ENCODE measurements at places on chromosomes 13 and 19.

GRCh38 chr13:83941701-83942335 is 59.5 kb upstream of the SLITRK1 start:
- DNase-seq = no peak

DNA sequence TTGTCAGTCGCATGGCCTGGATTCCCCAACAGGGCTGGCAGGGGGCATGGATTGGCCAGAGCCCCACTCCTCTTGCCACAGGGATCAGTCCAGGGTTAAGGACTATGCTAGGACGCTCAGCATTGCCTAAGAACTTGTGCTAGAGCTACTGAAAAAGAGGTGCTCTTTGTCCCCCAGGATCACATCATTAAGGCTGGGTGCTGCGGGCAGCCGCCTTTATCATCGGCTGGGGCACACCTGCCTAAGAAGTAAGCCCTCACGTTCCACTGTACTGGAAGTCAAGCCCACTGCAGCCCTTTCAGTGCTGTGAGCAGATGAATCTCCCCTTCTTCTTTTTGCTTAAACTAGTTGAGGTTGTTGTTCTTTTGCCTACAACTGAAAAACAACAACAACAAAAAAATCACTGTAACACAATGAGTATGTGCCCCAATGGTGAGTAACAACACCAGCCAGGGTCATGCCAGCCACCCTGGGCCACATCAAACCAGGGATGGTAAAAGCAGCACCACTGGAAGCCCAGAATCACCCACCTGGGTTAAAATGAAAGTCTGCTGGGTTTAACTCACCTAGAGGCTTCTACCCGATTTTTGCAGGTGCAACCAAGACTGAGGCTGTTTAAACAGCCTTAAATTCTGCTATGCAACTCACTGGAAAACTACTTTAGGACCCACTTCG is 20.6 kb downstream of the STK24 start:
- no peak for DNase-seq

GRCh38 chr13:22114630-22115311 is 443.9 kb downstream of the FGF9 start:
- no peak for DNase-seq

DNA sequence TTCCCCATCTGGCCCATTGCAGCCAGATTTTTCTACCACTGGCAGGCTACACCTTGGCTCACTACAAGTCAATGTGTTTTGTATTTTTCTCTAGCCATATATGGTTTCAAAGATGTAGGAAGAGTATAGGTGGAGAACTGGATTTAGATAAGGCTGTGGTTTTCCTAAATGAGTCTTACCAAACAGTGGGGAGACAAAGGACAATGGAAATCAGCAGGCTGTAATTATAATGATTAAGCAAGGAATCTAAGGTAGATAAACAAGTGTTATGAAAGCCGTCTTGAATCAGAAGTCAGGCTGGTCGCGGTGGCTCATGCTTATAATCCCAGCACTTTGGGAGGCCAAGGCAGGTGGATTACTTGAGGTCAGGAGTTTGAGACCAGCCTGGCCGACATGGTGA is 11.2 kb downstream of the IGFL1 start:
- no peak for DNase-seq

DNA sequence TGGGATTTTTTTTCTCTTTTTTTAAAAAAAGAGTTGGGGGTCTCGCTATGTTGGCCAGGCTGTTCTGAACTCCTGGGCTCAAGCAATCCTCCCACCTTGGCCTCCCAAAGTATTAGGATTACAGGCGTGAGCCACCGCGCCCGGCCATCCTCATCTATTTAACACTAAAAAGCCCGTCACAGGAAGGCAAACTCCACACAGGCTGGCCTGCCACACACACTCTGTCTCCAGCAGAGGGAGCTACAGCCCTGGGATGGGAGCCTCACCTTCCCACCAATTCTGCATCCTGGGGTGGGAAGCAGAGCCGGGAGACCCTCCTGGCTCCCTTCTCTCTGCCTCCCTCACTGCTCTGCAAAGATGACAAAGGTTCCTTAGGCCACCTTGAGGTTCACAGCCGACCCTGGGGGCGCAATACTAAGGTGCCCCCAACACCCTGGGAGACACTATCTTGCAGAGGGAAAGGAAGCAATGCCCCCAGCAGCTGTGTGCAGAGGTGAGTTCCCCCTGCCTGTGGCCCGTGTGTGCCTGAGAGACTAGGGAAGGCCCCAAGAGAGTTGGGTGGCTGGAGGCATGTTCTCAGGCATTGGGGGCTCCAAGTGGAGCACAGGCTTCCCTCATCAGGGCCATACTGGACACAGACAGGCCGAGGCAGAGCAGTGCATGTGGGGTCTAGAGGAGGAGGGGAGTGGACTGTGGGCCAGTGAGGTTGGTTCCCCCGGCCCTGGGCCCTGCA is 27.4 kb upstream of the TIMM44 start:
- peak; percentile 21 for DNase-seq

DNA sequence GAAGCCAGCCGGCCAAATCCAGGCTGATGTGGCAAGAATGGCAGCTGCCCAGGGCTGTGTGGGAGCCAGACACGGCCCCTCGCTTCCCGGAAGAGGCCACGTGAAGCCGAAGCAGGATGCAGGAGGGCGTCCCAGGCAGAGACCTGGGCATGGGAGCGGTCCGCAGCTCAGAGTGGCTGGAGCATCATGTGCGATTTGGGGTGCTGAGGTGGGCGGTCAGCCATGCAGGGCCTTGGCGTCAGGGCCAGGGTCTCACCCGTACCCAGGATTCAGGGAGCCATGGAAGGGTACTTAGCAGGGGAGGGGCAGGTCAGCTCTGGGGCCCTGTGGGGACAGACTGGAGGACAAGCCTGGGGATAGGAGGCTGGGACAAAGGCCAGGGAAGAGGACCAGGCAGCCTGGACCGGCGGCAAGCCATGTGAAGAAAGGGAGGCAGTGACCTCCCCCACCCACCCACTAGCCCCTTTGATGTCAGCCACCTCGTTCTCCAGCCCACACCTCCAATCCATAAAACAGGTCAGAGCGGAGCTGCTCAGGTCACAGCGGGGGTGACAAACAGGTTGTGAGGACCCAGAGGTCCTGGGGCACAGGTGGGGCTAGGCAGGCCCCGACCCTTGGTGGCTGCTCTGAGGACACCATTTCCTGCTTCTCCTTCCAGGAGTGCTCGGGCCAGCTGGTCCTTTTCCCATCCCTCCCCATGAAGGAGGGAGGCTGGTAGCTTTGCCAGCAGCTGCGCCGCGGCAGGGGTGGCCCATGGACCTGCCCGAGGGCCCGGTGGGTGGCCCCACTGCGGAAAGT is 2.3 kb downstream of the KASH5 start:
- DNase-seq = no peak

DNA sequence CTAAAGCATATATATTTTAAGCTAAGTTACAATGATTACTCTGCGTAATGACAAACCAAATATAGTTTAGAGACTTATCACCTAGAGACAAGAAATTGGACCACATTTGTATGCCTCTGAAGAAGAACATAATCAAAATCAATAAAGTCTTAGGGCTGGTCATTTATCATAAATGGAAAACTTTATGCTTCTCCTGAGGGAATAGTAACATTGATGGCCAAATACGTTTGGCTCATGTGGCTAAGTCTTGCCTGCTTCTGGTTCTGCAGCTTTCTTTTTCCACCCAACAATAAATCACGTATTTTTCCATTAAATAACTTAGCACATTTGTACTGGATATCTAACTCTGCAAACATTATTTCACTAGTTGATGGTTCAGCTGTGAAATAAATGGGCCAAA is 458.4 kb downstream of the SLITRK1 start:
- DNase-seq = no peak

DNA sequence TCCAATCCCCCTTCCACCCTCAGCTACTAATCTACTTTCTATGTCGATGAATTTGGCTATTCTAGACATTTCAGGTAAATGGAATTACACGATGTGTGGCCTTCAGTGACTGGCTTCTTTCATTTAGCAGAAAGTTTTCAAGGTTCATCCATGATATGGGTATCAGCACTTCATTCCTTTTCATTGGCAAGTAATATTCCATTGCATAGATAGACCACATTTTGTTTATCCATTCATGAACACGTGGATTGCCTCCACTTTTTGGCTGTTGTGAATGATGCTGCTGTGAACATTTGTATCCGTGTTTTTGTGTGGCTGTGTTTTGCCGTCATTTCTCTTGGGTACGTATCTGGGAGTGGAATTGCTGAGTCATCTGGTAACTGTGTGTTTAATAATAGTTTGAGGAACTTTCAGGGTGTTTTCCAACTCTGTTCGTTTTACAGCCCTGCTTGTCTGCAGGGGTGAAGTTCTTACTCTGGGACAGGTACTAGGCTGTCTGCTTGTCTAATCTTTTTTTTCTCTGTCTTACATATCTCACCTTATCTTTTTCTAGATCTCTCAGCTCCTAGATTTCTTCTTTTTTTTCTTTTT is 32.5 kb downstream of the MARK4 start:
- DNase-seq = no peak

DNA sequence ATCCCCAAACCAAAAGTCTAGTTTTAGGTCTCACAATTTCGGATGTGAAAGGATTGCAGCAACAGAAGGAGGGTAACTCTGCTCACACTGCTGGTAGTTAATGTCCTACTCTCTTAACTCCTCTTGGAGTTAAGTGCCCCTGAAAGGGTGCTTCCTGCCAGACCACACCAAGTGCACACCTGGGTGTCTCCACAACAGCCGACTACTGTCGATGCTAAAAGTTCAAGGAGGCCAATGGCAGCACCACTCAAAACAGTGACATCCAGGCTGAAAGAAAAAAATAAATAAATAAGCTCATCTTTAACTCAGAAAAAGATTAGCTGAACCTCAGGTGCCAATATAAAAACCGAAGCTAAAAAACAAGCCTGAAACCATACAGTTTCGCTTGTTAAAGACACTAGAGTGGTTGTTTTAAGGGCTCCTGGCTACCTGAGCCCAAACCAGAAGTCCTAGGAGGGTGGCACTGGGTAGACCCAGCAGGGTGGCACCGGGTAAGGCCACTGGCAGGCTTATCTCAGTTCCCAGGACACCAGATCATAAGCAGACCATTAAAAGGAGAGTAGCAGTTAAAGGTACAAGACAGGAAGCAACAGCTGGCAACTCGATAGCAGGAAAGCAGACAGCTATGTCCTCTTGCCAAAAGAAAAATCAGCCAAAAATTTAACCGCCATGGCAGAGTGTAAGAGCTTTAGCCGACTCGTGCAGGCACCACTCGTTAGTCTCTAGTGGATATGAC is 39.3 kb downstream of the BRD4 start:
- no peak for DNase-seq

- DNase-seq = no peak
Observed at GRCh38 chr19:10237702-10238101, 6.6 kb upstream of the S1PR2 start.

DNA sequence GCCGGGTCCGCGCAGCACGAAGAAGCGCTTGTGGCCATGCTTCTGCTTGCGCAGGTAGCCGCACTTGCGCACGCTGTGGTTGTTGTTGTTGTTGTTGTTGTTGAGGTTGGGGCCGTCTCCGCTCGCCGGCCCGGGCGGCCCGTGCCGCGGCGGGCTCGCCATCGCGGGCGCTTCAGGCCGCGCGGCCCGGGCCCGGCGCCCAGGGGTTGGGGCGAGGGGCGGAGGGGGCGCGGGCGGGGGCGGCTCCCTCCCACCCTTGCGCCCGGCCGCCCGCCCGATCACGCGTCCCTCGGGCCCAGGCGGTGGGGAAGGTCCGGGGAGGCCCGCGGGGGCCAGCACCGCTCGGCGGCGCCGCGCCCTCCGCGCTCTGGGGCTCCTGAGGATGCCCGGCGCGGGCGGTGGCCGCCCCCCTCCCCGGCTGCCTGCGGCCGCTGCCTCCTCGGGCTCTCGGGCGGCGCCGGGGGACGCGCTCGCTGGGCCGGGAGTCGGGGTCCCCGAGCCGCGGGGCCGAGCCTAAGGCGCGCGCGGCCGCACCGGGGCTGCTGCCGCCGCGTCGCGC is 412 bp downstream of the IRS2 start:
- DNase-seq = no peak

DNA sequence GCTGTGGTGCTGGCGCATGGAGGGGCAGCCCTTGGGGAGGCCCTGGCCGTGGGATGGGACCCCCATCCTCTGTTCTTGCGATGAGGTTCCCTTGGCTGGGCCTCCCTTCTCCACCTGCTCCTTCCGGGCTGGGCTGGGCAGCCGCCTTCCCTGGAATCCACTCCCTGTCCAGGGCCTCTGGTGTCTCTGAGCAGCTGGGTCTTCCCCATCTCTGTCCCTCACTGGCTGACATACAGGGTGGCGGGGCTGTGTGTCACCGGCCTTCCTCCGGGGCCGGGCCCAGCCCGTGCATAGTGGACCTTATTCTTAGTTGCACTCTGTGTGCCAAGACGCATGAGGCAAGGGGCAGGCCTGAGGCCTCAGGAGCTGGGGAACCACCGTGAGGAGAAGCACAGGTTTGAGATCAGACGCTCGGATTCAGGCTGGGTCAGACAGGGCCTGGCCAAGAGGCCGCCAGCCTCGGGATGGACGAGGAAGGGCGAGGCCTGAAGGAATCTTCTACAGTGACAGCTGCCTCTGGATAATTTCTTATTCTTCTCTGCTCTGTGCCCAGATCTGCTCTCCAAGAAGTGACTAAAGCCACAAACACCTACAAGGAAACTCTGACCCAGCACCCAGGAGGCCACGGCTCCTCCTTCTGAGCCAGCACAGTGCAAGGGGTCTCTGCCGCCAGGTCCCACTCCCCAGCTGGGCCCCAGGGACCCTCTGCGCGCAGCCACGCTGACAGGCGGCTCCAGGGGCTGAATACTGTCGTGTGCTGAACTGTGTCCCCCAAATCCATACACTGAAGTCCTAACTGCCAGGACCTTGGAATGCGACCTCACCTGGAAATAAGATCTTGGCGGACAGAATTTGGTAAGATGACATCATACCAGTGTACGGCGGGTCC is 11.0 kb downstream of the SGTA start:
- DNase-seq = no peak

DNA sequence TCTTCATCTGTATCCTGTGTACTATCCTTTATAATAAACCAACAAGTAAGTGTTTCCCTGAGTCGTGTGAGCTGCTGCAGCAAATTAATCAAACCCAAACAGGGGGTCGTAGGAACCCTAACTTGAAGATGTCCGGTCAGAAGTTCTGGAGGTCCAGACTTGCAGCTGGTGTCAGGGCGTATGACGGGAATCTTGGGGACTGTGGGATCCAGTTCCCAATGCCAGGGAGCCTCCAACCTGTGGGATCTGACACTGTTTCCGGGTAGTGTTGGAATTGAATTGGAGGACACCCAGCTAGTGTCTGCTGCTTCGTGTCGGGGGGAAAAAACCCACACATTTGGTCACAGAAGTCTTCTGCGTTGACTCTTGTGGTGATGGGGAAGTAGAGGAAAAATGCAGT is 52.1 kb upstream of the AMER2 start:
- DNase-seq = no peak

DNA sequence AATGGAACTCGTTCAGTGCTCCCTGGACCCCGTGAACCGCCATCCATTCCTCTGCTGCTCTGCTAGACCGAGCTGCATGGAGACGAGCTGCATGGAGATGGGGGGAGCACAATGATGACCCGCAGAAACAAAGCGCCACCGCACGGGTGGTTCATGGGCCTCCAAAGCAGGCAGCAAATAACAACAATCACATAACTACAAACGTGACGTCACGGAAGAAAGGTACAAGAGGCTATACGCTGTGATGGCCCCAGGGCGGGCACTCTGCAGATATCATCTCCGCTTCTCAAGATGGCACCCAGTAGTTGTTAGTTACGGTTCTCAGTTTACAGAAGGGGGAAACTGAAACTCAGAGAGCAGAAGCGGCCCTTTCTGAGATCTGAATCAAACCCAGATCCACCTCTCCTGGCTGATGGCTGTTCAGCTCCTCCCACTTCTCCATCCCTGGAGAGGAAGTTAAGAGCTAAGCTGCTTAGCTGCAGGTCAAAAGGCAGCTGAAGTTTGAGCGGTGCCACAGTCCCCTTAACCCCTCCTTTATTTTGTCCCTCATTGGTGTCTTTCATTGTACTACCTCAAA is 1.7 kb downstream of the ATP13A1 start:
- DNase-seq = no peak

All from RCC 7860 (cell line).